Fibroblast of skin of left quadriceps (primary cell): ENCODE measurements at places on chromosomes 6 and 20.

GRCh38 chr6:5501837-5502236 lies 240.5 kb downstream of the FARS2 start:
- DNase-seq: no peak

GRCh38 chr6:54366667-54367327 lies 58.6 kb downstream of the TINAG start:
- peak; percentile 24 for DNase-seq

- DNase-seq: no peak
Measured at GRCh38 chr6:74277777-74278186, 581.8 kb downstream of the CD109 start.

GRCh38 chr6:53230775-53231467 lies 82.3 kb upstream of the GCM1 start:
- DNase-seq: no peak

- DNase-seq: peak; percentile 36
Measured at GRCh38 chr6:51028276-51028675, 209.6 kb downstream of the TFAP2B start.

GRCh38 chr20:62815066-62815991 lies 1.5 kb upstream of the COL9A3 start:
- no peak for DNase-seq

DNA sequence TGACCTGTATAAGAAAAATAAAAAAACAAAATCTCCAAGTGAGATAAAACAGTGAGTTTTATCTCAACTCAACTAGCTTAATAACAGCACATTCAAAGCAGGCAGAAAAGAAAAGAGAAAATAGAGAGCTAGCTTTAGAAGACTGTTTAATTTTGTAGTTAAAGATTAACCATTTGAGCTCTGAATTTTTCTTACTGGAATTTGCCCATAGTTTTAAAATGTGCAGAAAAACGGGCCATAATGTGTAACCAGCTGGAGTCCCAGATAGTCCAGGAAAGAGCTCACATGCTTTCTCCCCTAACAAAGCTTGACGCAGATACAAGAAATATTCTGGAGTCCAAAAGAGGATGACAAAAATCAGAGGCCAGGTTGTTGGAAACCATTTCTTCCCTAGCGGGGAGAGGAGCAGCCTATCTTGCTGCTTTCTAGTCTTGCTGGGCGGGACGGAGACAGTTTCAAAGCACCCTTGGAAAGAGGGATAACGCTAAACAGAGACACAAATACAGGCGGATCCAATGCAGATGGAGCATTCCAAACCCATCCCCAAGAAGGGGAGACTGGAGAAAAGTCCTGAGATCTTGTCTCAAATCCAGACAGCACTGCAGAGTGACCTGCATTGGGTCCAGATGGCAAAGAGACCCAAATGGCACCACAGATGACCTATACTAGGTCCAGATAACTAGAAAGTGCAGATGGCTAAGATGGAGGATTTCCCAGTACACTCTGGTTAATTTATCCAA lies 16.1 kb downstream of the TTK start:
- no peak for DNase-seq

DNA sequence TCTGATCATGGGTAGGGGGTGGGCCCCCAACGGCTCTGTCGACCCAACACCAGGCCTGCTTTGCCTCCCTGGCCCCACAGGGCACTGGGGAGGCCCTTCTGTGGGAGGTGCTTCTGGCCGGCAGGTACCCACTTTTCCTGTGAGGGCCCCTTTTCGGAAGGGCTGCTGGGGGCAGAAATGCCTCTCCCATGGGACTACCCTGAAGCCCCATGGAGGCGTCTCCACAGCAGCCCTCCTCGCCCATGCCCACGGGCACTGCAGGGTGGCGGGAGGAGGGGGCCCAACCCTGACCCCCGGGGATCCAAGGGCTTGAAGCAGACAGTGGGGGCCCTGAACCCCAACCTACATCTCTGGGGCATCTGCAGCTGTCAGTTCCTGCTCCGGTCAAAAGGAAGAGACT lies 2.3 kb downstream of the BIRC7 start:
- no peak for DNase-seq

DNA sequence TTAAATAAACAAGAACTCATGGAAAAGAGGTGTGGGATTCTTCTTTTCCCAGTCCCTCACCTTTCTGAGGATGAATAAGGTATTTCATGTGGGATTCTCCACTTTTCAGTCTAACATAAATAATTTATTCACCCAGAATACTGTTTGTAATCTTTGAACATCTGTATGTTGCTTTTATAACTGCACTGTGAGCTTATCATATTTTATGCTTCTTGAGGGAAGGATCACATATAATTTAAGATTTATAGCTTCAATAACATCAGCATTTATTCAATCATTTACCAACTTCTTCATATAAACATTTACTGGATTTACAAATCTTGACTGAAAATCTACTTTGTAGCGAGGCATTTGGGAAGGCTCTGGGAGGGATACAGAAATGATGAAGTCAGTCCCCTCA lies 154.2 kb upstream of the KCNK16 start:
- DNase-seq: no peak

- DNase-seq: no peak
Measured at GRCh38 chr6:3849681-3850450, 693 bp downstream of the FAM50B start.

DNA sequence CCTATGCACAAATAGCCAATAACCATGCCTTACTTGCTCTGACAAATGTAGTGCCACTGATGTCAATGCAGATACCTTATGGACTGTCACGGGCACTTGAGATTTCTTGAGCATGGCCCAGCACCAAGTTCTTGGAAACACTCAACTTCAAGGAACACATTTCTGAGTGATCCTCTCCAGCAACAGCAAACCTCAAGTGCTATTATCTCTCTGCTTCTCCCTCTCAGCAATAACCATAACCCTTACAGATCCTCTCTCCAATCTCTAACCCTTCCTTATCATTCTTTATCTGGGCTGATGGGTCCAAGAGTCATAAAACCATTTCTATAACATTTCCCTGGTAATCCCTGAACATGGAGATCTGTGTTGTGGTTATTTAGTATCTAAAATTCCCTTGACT lies 266.9 kb upstream of the STXBP5 start:
- no peak for DNase-seq

GRCh38 chr6:11092668-11093375 lies 812 bp upstream of the SMIM13 start:
- no peak for DNase-seq

- DNase-seq: no peak
Measured at GRCh38 chr6:31949926-31950548, 4.1 kb downstream of the CFB start.

DNA sequence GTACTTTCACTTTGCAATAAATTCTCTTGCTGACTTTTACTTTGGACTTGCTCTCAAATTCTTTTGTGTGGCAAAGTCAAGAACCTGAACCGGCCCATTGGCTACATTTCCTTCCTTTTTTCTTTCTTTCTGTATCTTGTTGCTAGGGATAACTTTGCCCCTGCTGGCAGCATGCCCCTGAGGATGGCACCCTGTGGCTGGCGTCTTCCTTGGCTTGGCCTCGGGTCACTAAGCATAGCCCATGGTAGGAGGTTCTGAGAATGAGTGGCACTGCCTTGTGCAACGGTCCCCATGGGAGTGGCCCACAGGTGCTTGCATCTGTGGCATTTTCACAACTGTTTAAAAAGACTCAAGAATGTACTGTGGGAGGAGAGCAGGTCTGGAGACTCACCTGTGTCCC lies 14.0 kb upstream of the HLA-F start:
- DNase-seq: no peak

DNA sequence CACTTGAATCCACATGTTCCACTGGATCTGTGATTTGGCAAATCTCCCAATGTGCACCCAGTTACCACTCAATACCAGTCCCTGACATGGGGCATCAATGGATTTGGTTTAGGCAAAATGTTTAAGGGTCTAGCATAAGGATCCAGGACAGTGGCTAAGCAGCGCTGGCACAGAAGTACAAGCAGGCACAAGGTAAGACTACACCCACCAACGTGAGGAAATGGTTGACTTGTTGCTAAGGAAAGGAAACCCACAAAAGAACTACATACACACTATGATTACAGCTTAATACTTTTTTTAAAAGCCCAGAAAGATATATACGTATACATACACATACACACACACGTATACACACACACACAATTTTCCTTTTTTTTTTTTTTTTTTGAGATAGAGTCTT lies 79.0 kb downstream of the DNAAF9 start:
- no peak for DNase-seq

GRCh38 chr20:14178952-14179351 lies 158.5 kb downstream of the FLRT3 start:
- no peak for DNase-seq

- DNase-seq: no peak
Measured at GRCh38 chr6:137638926-137639706, 144.9 kb upstream of the OLIG3 start.

DNA sequence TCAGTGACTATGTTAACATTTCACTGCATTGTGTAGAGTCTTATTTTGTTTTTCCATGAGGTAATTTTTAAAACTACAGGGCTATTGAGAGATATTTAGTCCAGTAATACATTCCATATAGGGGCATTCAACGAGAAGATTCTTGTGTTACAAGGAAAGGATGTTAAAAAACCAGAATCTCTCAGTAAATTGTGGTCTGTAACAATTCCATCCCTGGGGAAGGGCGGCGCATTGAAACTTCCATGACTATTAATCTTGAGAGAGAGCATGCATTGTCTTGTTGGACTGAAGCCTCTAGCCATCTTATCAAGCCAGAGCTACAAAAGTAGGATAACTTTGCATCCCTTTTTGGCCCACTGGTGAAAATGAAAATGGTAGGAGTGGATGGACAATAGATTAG lies 119.7 kb downstream of the BCKDHB start:
- no peak for DNase-seq

DNA sequence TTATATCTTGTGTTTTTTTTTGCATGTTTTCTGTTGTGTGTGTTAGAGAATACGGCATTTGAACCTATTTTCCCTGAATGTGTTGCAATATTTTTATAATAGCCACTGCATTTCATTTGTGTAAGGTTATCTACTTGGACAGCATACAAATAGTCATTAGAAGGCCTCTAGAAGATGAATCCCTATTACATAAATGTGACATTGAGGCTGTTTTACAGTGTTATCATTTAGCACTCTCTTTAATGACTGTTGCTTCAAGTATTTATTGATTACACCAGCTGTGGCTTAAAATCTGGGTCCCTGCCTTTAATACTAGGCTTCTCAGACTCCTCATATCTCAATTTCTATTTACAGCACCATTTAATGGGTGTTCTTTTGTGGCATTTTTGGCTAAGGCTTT lies 465.8 kb downstream of the FRK start:
- DNase-seq: no peak

- DNase-seq: no peak
Measured at GRCh38 chr20:19254956-19255355, 42.5 kb downstream of the SLC24A3 start.

- no peak for DNase-seq
Measured at GRCh38 chr20:33710681-33711445, 9.2 kb downstream of the PXMP4 start.

- no peak for DNase-seq
Measured at GRCh38 chr20:61963149-61963548, 102.5 kb downstream of the TAF4 start.

DNA sequence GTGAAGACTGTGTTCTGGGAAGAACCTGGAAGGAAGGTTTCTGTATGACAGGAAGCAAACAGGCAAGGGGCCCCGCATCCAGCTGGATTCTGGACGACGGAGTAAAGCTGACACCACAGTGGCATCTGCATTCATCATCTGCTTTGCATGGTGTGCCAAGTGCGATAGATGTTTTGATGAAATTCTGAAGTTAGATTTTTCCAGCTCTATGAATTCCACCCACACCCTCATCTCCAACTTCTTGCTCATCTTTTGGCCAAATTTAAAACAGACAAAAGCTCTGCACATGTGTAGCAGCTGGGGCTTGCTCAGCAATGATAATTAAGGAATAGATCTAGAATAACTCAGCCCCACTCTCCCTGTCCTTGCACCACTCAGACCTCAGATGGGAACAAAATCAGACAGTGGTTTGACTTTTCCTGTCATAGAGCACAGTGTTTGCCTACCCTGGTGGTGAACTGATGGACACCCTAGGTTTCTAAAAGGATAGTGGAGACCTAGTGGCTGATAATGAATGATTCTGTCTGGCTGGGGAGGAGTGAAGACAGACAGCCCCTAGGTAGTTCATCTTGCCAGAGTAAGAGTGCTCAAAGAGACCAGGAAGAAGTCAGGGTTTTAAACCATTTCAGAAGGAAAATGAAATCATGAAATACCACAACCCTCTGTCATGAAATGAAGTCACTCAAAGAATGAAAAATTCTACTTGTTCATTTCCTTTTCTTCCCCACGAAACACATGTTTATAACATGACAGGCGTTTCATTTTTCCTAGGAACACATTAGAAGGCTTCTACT lies 85.8 kb downstream of the BCAS1 start:
- DNase-seq: peak; percentile 81

GRCh38 chr6:161130541-161130940 lies 139.0 kb downstream of the MAP3K4 start:
- DNase-seq: no peak

DNA sequence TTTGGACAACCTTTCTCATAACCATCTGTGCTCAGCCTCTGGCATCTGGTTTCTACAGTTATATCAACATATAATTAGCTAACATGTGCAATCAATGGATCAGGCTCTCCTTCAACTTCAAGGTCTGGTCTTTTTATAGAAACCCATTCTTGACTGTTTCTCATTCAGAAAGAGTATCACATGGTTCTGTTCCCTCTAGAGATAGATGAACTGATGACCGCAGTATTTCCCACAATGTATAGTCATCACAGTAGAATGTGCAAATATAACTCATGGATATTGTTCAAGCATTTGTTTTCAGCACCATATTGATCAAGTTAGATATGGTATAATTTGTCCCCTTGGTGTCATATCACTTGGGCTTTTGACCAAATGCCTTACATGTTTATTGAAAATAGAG lies 656.2 kb downstream of the FRK start:
- peak; percentile 2 for DNase-seq

- peak; percentile 95 for DNase-seq
Measured at GRCh38 chr6:151087861-151088598, 151.7 kb upstream of the AKAP12 start.

DNA sequence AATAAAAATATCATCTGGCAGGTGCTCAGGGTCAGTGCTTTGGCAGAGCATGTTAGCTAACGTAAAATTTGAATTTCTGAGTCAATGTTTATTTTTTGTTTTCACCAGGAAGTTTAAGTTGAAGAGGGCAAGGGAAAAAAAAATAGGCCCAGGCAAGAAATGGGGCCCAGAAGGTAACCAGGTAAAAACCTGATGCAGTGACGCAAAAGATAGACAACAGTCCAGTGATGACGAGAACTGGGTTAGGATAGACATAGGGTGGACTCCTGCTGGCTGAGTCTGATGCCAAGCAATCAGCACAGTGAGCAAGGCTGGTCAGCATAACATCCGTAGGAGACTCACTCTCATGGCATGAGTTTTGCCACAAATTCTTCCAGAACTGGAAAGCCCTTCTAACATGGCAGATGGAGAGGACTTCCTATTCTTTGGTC lies 42.2 kb downstream of the ZHX3 start:
- no peak for DNase-seq
